ENCODE measurements at places on chromosomes 16 and 17. TPM values are rescaled to one million over a fixed set of nuclear protein-coding genes. Genes with fewer than 3 reads are reported as not detected.

- DNase-seq, result no peak
Observed at GRCh38 chr16:50980666-50981065, 170.4 kb downstream of the SALL1 start.

DNA sequence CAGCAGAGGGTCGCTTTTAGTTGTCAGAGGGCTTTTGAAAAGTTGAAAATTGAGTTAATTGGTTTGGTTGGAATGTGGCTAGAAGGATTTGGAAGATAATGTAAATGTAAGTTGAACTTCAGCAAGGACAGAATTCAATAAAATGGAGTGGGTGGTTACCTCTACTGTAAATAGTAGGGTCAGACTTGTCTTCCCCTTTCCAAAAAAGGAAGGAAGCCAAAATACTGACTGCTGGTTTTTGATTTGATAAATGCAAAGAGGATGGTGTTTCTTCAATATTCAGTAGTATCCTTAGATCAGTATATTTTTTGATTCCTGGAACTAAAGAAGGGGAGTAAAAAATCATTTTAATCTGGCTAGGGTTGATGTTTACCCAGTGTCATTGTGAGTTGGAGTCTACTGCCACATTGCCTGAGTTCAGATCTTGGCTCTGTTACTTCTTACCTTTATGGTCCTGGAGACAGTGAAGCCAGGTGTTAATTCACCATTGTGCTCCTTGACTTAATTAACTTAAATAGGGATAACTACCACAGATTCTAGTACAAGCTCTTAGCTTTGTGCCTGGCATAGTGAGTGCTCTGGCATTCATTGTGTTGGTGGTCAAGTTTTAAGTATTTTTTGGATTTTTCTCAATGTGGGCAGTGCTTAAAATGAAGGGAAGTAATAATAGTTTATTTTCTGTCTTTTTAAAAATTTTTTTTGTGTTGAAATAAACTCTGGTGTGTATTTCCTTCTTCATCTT is 4.4 kb downstream of the HAPSTR1 start:
- no peak for DNase-seq

GRCh38 chr16:56401482-56401881 is 23.9 kb downstream of the AMFR start:
- DNase-seq, result no peak

DNA sequence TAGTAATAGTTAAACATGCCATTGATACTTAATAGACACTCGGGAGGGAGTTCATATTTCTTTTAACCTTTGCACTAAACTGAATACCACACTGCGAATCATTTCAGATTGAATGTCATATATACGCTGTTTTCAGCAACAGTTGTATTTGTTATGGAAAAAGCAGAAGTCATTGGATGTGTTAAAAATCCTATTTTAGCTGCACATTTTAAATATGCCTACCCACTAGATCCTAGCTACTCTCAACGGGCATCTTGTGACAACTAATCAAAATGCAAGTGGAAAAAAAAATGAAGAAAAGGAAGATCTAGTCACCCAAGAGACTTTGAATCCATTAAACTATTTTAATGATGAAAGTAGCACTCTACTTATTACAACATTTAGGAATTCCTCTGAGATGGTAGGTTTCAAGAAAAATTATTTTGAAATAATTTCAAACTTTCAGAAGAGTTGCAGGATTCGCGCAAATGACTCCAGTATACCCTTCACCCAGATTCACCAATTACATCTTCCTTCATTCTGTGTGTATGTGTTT is 51.4 kb upstream of the MNT start:
- no peak for DNase-seq

- no peak for DNase-seq
Observed at GRCh38 chr16:56591377-56592060, 2.2 kb downstream of the MT3 start.

GRCh38 chr16:53024045-53024444 is 28.7 kb downstream of the CHD9NB start:
- no peak for DNase-seq

DNA sequence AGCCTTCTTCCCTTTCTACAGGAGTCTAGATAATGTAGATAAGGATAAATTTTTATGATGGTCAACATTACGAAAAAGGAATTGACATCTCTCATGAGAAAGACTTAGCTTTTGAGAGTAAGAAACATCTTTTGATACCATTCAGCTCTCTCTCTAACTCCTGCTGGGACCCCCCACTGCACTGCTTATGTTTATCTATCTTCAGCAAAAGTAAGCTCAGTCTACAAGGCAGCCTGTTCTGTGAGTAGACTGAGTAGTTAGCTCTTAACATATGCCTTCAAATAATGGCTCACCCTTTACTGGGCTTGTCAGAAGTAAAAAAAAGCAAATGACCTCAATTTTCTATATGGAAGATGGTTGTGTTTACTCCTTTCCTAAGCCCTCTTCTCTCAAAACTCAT is 372.2 kb upstream of the CDH11 start:
- DNase-seq, result no peak

DNA sequence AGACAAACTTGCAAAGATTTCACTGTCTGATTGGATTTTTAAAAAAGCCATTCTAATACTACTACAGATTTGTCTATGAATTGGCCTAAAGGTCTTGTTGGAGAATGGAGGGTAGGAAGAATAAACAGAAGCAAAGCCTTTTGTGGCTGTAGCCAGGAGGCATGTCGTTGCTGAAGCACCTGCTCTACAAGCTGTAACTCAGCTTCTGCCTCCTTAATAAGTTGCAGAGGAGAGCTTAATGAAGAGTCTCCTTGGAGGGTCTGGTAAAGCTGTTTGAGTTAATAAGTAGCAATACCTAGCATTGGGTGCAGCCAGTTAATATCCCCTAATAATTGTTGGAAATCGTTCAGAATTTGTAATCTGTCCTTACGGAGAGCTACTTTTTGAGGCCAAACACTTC is 10.0 kb upstream of the ZNF689 start:
- DNase-seq, result no peak

DNA sequence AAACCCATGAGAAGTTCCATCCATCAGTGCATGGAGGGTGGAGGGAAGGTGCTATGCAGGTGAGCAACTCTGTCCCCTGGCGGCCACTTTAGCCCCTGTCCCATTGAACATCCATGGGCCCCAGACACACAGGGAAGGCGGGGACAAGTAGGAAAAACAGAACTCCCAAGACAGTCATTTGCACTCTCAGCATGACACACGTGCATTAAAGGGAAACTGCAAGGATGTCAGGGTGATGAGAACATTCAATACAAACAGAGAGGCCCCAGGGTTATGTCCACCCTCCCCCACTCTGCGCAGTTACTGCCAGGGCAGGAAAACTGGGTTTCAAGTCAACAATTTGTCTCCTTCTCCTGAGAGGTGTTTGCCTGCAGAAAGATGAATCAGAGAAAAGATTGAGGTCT is 44.0 kb upstream of the AKTIP start:
- no peak for DNase-seq

- no peak for DNase-seq
Observed at GRCh38 chr17:74585711-74586110, 6.4 kb downstream of the CD300LD start.

TPSG1 gene
- not detected for total RNA-seq

BRD7 gene
- total RNA-seq, result 104 TPM

SDK2 gene
- total RNA-seq, result 6.7 TPM

Measured in progenitor cell of endocrine pancreas (in vitro differentiated cells).